Right hindlimb (tissue), 1 donor: ENCODE measurements at places on chromosomes 1 and 21.

DNA sequence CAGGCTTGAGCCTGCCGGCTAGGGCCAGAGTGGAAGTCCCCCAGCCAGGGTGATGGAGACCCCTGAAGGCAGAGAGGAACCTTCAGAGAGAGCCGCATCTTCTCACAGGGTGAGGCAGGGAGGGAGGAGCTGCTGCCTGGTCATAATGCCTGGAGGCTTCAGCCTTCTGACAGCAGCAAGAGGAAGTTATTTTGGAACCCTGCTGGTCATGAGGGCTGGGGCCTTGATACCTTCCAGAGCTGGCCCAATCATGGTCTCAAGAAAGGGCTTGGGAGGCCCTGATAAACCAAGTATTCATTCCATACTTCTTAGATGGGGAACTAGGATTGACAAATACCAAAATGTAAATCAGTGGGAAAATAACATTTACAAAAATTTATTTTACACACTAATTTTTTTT lies 26.6 kb upstream of the MPZL1 start:
- DNase-seq, result no peak

GRCh38 chr1:178931858-178932551 lies 61.1 kb upstream of the ANGPTL1 start:
- no peak for DNase-seq

- no peak for DNase-seq
These were observed 1.5 kb downstream of the KCNA3 start for GRCh38 chr1:110673197-110673701.

- DNase-seq, result peak; percentile 37
These were observed 99.0 kb upstream of the LBR start for GRCh38 chr1:225526878-225527277.

- no peak for DNase-seq
These were observed 89.4 kb upstream of the JAK1 start for GRCh38 chr1:65055747-65056146.

GRCh38 chr21:21183092-21183491 lies 184.9 kb downstream of the NCAM2 start:
- DNase-seq, result no peak

DNA sequence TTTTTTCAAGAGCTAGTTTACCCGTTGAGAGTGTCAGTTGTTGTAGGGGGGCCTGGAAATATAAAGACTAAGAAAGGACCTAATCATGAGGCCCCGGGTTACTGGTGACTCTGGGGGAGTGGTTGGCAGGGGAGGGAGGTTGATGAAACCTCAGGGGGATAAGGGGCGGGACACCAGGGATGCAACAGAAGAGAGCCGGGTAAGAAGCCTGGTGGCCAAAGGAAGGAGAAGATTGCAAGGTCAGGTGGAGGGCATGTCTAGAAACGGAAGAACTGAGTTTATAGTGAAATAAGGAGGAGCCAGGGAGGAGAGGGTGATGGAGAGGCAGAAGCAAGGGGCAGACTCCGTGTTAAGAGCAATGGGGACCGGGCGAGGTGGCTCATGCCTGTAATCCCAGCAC lies 12.5 kb upstream of the SPOCD1 start:
- no peak for DNase-seq

DNA sequence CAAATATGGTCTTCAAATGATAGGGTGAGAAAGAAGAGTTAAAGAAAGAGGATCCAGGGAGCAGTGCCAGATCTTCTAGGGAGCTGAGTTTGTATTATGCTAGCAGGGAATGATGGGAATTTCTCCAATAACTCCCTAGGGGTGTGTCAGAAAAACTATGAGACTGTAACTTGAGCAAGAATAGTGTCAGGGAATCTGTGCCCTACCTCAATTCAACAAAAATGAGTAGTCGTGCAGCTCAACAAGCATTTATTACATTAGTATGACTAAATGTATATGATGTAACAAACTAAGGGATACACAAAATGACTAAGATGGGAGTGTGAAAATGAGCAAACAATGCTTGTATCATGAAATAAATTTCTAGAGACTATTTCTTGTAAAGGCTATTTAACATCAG lies 24.2 kb downstream of the SPAG17 start:
- no peak for DNase-seq

GRCh38 chr1:109206339-109206738 lies 7.4 kb upstream of the SARS1 start:
- DNase-seq, result no peak

DNA sequence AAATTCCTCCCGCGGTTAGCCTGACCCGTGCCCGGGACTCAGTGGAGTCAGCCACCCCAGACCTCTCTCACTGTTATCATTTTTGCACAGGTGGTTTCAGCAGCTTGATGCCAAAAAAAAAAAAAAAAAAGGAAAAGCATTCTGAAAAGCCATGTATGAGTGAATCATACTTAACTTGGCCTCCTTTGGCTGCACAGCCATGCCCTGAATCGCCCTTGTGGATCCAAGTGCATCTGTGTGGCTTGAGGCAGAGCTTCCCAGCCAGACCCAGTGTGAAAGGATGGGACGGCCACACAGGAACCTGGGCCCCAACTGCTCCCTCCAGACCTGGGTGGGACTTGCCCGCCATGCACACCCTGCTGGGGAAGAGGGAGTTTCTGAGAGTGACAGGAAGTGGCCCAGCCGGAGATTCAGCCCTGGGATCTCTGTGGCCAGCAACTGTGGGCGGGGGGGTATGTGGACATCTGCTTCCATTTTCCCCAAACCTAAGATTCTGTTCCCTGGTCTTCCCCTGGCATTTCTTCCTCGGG lies 8.6 kb downstream of the YBEY start:
- DNase-seq, result no peak

- DNase-seq, result no peak
These were observed 37.3 kb downstream of the HSD3B1 start for GRCh38 chr1:119544165-119544762.

DNA sequence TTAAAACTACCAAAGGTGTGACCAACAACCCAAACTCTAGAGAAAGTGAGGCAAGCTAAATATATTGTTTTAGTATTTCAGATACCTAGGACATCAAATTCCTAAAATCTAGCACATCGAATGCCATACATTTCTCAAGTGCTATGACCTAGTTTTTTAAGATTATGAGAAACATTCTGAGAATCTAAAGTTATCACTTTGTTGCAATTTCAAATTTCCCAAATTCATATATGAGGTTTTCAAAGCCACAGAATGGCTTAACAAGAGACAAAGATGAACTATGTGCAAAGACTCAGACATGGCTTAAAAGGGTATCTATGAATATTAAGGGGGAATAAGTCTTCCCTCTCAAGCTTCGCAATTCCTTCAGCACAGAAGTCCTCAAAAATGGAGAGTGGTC lies 6.8 kb downstream of the SCYL3 start:
- no peak for DNase-seq

- no peak for DNase-seq
These were observed 10.8 kb downstream of the DPT start for GRCh38 chr1:168717906-168718891.

DNA sequence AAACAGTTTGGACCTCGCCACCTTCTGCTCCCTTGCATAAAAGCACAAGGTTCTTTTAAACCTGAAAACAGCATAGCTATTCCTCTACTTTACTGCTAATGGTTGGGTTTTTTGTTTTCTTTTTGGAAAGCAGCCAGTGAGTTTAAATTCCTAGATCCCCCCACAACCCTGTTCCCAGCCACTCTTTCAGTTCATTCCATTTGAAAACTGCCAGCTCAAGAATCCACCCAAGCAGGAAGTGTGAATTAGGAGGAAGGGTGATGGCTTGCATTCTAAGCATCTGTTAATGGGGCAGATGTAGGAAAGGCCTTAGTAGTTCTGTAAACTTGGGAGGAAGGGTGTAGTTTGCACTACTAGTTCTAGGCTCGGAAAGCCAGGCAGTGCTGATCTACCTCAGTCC lies 172.9 kb upstream of the HOOK1 start:
- DNase-seq, result no peak
